Stimulated activated CD4-positive, alpha-beta T cell treated with anti-CD3 and anti-CD28 coated beads, Interleukin-1b, Interleukin-23, amount 100 ng/mL, for 1 hour (primary cell): ENCODE measurements at places on chromosomes 2 and 18.

DNA sequence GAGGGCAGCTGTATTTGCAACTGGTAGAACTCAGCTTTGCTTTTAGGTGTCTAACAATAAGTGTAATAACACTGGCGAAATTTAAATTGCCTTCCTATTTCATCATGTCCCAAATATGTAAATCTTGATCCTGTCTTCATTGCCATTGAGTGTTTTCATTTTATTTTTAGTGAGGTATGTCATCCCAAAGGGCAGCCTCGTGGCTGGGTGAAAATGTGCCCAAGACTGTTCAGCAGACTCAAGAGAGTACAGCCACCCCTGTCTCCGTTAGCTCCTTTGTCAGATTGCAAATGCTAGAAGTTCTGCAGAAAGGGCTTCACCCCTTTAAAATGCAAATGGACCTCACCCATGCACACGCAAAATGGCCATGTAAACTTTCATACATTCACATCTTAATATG is 278.8 kb downstream of the RND3 start:
- DNase-seq = no peak

DNA sequence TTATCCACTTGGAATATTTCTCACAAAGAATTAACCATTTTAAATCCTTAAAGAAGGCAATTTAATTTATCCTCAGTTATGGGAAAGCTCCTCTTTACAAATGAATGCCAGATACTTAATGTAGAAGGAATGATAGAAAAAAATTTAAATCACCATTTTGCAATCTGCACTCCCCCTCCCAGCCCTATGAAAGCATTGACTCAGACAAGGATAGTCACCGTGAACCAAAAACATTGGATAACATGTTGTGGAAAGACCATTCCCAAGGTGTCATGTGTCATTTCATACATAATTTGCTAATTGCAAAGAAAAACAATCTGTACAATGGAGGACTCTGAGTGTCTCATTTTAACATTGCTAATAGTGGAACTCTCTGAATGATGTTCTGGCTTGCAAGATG is 421.0 kb downstream of the TXNL1 start:
- no peak for DNase-seq

GRCh38 chr2:191748528-191749180 is 70.7 kb downstream of the NABP1 start:
- DNase-seq = no peak

DNA sequence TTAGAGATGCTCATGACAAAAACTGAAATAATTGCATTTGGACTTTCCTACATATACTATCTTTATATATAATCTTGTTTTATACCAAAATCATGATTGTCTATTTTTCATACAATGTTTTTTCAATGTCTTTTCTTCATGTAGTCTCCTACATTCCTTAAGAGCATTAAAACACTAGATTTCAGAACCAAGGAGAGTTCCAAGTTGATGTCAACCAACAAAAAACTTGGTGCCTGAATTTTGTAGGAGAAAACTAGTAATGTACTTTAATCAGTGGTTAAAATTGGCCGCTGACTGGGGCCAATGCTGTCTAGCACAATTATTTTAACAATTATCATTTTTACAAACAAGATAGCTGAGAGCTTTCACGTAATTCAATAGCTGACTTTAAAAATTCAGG is 678.8 kb downstream of the DCC start:
- no peak for DNase-seq

GRCh38 chr2:45190481-45190942 is 181.3 kb upstream of the SIX2 start:
- DNase-seq = no peak

GRCh38 chr18:13464432-13465123 is 246.0 kb downstream of the LDLRAD4 start:
- peak; percentile 24 for DNase-seq

GRCh38 chr18:38262661-38263060 is 697.1 kb upstream of the CELF4 start:
- DNase-seq = no peak

- DNase-seq = no peak
These were observed 87.1 kb downstream of the MYOM1 start for GRCh38 chr18:3132700-3133099.

GRCh38 chr2:128375454-128375853 is 56.8 kb upstream of the HS6ST1 start:
- no peak for DNase-seq

DNA sequence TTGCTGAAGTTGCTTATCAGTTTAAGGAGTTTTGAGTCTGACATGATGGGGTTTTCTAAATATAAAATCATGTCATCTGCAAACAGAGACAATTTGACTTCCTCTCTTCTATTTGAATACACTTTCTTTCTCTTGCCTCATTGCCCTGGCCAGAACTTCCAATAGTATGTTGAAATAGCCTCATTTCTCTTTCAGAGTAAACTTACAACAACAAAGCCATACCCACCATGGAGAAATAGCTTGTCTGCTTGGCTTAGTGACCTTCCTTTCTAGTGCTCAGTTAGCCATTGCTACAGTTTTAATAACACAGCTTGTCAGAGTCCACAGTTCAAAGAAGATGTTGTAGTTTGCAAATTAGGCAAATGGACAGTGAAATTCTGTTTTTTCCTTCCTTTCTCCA is 228.0 kb downstream of the ETAA1 start:
- DNase-seq = no peak

GRCh38 chr2:43224131-43224570 is 2.3 kb downstream of the ZFP36L2 start:
- peak; percentile 43 for DNase-seq

DNA sequence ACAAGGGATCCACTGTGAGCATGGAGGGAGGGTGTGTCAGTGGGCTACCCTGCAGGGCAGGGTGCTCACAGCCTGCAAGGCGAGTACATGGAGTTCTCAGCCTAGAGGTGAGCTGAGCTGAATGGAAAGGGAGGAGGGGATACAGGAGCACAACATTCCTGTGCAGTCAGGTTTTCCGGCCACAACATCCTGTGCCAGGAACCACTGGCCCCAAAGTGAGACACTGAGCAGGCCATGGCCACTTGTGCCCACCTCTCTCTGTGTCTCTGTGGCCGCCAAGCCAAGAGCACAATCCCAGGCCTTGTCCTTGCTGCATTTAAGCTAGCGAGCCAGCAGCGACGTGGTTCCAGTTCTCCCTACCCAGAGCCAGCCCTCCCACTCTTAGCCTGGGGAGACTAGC is 6.1 kb downstream of the DOK1 start:
- no peak for DNase-seq

DNA sequence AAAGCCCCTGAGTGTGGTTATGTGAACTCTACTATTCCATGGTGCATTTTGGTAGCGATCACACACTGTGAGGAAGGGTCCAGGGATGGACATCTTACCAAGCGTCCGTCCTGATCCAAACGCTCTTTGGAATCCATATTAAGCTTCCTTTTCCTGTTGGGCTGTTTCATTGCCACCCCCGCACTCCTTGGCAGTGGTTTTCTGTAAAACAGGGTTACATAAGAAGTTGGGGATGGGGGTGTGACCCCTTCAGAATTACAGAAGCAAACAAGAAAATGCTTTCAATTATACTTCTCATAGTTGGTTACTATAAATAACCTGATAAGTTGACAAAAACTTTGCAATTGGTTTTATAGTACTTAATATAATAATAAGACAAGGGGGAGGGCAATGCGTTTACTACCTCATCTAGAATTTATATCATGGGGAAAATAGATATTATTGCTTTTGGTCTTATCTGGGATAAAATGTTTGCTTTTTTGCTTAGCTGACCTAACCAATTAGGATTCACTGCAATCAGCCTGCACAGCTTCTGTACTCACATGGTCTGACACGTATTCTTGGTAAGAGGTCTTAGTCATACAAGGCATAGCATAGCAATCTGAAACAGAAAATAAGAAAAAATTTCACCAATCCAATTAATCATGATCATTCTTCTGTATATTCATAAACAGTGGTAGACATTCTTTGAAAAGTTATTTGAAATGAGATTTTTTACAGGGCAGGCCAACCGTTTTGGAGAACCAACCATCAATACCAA is 103.1 kb downstream of the L3MBTL4 start:
- DNase-seq = no peak

DNA sequence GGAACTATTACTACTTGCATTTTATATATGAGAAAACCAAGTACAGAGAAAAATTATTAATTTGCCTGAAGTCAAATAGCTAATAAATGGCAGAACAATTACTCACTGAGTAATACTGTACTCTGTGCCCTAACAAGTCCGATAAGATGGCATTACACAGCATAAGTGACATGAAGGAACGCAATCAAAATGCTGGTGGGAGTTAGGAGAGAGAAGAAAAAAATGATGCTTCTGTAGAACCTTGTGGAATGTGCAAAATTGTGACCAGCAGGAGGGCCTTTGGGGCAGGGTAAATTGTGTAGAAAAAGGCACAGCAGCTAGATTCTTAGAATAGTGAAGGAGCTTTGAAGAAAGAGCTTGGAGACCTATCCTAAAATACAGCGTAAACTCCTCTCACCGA is 32.9 kb downstream of the EPHA4 start:
- no peak for DNase-seq

DNA sequence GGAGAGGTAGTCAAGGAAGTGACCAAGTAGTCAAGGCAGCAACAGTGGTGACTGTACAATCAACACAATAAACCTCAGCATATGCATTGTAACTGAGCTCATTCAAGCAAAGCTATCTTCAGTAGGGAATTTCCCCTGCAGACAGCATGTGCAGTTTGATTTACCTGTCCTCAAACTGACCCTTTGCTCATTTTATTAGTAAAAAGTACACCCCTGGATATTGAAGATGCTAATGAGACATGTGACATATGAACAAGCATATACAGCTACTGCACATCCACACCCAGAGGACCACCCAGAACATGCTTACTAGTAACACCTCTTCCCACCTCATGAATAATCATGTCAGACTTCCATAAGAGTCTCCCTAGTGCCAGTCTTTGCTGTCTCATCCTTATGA is 15.4 kb downstream of the C2orf81 start:
- no peak for DNase-seq

DNA sequence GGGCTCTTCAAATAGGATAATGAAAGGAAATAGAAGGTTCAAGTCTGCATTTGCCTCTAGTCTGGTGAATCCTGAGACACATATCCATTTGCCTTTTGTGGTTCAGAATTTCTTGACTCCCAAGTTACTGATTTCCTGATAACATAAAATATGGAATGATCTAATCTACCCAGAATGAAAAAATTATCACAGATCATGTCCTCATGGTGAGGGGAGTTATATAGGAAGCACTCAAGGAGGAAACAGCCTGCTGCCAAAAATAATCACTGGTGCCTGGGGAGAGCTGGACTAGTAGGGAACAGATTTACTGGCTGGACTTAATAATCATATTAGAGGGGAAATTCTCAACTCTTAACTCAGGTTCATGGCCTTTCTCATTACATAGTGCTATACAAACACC is 95.5 kb upstream of the STK17B start:
- DNase-seq = no peak

- no peak for DNase-seq
These were observed 112.6 kb downstream of the CABLES1 start for GRCh38 chr18:23247896-23248295.

DNA sequence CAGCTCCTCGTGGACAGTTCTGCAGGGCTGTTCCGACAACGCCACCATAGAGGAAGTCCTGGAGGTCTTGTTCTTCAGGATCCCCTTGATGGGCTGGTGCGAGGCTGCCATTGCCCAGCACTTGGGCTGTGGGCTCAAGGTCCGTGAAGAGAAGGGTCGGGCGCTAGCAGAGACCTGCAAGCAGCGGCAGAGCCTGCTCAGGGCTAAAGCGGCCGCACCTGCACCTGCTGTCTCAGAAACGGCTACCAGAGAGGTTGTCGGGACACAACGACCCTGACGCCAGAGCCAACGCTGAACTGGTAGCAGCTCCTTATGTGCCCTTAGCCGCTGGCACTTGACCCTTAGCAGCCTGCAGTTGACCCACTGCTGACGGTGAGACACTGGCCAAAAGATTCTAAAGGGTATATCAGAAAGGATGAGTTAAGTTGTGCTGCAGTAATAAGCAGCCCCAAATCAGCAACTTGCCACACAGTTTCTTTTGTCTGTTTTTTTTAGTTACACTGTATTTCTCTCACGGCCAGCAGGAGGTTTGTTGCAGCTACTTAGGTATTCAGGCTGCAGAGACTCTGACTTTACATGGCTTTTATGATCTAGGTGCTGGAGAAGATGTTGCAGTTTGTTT is 55.5 kb upstream of the ST6GAL2 start:
- no peak for DNase-seq

GRCh38 chr2:18849841-18850578 is 260.6 kb upstream of the NT5C1B start:
- no peak for DNase-seq

GRCh38 chr18:31380912-31381311 is 4.3 kb downstream of the DSG4 start:
- no peak for DNase-seq

GRCh38 chr2:120239488-120240287 is 13.0 kb upstream of the RALB start:
- DNase-seq = no peak
